Amygdala (tissue), 56 donors: ENCODE measurements at places on chromosomes 2 and 18.

DNA sequence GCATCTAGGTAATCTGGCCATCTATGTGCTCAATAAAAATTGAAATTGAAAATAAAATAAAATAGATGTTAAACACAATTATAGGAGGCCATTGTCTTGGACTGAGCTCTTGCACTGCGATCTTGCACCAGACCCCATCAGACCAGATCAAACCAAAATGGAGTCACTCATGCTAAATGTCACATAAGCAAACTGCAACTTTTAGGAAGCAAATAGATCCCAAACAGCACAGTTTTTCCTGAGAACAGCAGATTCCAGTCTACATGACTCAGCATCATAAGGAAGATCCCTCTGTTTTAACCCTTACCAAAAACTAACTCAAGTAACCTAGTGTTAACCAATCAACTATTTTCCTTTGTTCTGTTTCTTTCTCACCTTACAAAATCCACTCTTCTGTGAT is 57.7 kb upstream of the LRP1B start:
- DNase-seq: no peak

- no peak for DNase-seq
Observed at GRCh38 chr2:45210462-45211195, 201.4 kb upstream of the SIX2 start.

DNA sequence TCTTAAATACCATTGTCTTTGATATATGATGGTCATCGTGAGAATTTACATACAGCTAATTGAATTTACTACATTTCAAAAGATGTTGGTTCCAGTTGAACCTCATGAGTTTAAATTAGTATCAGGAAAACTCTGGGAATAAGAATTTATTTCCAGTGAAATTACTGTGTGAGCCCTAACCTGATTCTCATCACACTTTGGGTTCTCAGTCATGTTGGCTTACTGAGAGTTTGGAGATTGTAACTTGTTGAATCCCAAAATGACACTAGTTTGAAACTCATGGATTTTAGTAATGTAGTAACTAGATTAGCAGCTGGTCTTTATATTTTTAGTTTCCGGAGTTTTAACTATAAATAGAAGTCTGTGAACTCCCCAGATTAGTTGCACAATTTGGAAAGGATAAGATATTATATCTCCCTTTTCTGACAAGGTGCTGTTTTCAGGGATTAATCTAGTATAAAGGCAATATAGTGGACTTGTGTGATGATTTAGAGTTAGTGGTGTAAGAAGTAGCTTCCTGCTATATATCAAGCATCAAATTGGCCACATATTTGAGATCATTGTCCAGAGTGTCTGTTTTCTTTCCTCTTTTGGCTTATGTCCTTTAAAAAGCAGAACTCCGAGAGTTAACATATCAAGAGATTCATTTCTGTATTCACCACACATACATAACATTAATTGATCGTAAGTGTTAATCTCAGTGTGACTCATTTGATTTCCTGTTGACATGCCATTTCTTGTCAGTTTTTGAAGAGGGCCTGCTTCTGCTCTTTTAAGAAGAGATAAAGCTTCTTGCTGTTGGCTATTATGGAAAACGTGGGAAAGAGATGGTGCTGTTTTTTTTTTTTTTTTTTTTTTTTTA is 15.7 kb downstream of the NDUFV2 start:
- no peak for DNase-seq

- DNase-seq: no peak
Observed at GRCh38 chr18:77208964-77209363, 40.7 kb upstream of the GALR1 start.

- DNase-seq: no peak
Observed at GRCh38 chr2:54373855-54374254, 82.3 kb upstream of the SPTBN1 start.

- DNase-seq: peak; percentile 17
Observed at GRCh38 chr2:96734880-96735583, 4.8 kb downstream of the LMAN2L start.

GRCh38 chr2:117360586-117360985 is 453.9 kb upstream of the DDX18 start:
- DNase-seq: no peak

GRCh38 chr2:169839954-169840746 is 12.9 kb downstream of the UBR3 start:
- no peak for DNase-seq

- no peak for DNase-seq
Observed at GRCh38 chr2:38586931-38587330, 15.8 kb downstream of the HNRNPLL start.

GRCh38 chr2:15630121-15630977 is 38.7 kb downstream of the DDX1 start:
- DNase-seq: no peak

- no peak for DNase-seq
Observed at GRCh38 chr18:48872234-48873145, 78.3 kb downstream of the SMAD7 start.
